Dorsolateral prefrontal cortex (tissue), 122 donors: ENCODE measurements at places on chromosomes 4 and X.

GRCh38 chrX:12868747-12869146 lies 1.9 kb downstream of the TLR7 start:
- no peak for DNase-seq

GRCh38 chrX:12973561-12974304 lies 1.2 kb upstream of the TMSB4X start:
- no peak for DNase-seq

GRCh38 chr4:108398316-108398715 lies 222.1 kb upstream of the RPL34 start:
- DNase-seq = no peak

- DNase-seq = no peak
Observed at GRCh38 chrX:50622751-50623150, 152.1 kb upstream of the DGKK start.

- DNase-seq = no peak
Observed at GRCh38 chr4:76559236-76560071, 124.4 kb downstream of the SHROOM3 start.

GRCh38 chr4:71441186-71442169 lies 102.7 kb downstream of the SLC4A4 start:
- DNase-seq = no peak

DNA sequence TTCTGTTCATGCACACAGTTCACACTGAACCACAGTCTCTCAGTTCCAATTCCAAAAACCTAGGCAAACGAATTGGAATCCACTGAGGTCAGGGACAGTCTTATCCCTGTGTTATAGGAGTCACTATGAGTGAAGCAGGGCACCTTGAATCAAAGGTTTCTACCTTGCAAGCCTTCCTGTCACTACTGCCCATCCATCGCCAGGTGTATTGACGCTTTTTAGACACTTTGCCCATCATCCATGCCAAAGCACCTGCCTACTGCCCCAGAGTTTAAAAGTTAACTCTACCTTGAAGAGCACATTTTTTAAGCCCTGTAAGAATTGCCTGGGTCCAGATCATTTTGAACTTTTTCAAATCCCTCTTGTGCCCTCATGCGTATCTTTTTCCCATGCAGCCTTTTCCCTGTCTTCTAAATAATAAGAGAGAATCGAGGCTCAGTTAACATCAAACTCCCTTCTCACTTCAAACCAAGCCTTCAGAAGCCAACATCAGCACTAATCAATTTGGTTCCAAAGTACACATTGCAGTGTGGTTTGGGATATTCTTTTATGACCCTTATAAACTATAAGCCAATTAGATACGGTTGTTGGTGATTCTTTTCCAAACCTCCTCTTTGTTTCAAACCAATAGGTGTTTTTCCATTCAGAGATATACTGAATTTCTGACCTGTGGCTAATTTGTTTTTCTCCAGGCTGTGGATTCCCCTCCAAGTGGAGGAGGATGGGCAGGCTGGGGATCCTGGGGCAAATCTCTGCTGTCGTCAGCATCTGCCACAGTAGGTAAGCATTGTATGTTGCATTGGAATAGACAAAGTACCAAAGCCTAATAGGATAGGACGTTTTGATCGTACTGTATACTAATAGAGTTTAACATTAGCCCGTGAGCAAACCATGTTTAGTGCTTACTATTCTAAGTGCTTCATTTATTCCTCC lies 23.7 kb downstream of the FAM114A1 start:
- no peak for DNase-seq

GRCh38 chr4:25128671-25129070 lies 31.6 kb downstream of the SEPSECS start:
- DNase-seq = no peak

DNA sequence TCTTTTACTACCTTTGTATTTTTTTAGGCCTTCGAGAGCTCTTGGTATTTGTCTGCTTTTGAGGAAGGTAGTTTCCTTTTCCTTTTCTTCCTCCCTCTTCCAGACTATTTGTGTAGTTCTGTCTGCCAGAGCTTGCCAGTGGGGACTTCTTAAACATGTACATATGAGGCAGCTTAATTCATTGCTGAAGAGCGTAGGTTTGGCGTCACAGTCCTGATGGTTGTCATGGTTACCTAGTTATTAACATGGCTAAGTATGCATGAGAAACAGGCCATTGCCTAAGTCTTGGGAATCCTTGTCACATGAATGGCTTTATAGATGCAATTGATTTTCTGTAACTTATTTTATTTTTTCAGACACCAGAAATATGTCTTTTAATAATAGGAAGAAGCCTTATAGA lies 48.5 kb upstream of the ARMCX2 start:
- no peak for DNase-seq

GRCh38 chr4:36099509-36099908 lies 144.8 kb downstream of the ARAP2 start:
- DNase-seq = no peak

GRCh38 chrX:105515561-105515960 lies 295.1 kb upstream of the TEX13A start:
- no peak for DNase-seq

GRCh38 chrX:19660604-19661255 lies 145.4 kb upstream of the MAP3K15 start:
- DNase-seq = no peak

GRCh38 chrX:42832764-42833549 lies 55.0 kb upstream of the PPP1R2C start:
- no peak for DNase-seq

DNA sequence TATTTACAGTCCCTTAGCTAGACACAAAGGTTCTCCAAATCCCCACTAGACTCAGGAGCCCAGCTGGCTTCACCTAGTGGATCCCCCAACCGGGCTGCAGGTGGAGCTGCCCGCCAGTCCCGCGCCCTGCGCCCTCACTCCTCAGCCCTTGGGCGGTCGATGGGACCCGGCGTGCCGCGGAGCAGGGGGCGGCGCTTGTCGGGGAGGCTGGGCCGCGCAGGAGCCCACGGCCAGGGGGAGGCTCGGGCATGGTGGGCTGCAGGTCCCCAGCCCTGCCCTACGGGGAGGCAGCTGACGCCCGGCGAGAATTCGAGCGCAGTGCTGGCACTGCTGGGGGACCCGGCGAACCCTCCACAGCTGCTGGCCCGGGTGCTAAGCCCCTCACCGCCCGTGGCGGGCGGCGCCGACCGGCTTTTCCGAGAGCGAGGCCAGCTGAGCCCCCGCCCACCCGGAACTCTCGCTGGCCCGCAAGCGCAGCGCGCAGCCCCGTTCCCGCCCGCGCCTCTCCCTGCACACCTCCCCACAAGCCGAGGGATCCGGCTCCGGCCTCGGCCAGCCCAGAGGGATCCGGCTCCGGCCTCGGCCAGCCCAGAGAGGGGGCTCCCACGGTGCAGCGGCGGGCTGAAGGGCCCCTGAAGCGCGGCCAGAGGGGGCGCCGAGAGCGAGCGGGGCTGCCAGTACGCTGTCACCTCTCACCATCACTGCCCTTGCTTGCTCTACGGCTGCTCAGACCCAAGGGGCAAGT lies 39.4 kb downstream of the WFS1 start:
- peak; percentile 37 for DNase-seq

GRCh38 chr4:56062106-56062505 lies 113.4 kb downstream of the CEP135 start:
- no peak for DNase-seq

- DNase-seq = no peak
Observed at GRCh38 chr4:4637710-4638109, 95.9 kb upstream of the STX18 start.

GRCh38 chrX:52933976-52934703 lies 24.2 kb downstream of the FAM156A start:
- no peak for DNase-seq

GRCh38 chr4:167779280-167779679 lies 313.1 kb upstream of the ANXA10 start:
- DNase-seq = no peak

DNA sequence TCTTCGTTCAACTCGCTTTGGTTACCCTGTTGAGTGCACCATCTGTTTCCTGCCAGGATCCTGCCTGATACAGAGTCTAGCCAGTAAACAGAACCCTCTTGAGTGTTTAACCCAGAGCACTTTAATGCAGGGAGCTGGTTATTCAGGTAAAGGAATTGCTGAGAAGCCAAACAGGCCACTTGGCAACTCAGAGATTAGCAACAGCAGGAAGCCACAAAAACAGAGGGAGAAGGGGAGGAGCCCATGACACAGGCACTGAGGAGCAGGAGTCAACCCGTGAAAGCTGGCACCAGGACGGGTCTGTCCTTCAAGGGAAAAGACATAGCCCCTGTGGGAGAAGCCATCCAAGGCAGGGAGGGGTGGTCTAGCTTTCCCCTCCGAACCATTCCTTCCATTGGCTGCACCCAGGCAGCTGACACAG lies 641.4 kb downstream of the ZNF674 start:
- no peak for DNase-seq

GRCh38 chrX:56554870-56555269 lies 8.6 kb upstream of the UBQLN2 start:
- no peak for DNase-seq

DNA sequence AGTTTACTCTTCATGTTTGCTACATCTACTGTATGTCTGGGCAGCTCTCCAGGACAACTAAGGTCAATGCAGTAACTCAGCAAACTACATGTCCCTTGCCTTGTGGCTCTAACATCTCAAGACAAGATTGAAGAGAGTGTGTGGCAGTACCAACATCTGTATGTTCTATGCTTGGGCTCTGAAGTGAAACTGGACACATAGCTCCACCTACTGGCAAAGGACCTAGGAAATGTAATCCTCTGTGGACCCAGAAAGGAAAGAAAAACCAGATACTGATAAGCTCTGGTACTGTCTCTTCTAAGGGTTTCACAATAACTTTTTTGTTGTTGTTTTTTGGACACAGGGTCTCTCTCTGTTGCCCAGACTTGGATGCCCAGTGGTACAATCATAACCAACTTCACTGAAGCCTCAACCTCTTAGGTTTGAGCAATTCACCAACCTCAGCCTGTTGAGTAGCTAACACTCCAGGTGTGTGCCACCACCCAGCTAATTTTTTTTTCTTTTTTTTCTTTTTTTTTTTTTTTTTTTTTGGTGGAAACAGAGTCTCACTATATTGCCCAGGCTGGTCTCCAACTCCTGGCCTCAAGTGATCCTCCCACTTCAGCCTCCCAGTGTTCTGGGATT lies 64.1 kb downstream of the QDPR start:
- no peak for DNase-seq

DNA sequence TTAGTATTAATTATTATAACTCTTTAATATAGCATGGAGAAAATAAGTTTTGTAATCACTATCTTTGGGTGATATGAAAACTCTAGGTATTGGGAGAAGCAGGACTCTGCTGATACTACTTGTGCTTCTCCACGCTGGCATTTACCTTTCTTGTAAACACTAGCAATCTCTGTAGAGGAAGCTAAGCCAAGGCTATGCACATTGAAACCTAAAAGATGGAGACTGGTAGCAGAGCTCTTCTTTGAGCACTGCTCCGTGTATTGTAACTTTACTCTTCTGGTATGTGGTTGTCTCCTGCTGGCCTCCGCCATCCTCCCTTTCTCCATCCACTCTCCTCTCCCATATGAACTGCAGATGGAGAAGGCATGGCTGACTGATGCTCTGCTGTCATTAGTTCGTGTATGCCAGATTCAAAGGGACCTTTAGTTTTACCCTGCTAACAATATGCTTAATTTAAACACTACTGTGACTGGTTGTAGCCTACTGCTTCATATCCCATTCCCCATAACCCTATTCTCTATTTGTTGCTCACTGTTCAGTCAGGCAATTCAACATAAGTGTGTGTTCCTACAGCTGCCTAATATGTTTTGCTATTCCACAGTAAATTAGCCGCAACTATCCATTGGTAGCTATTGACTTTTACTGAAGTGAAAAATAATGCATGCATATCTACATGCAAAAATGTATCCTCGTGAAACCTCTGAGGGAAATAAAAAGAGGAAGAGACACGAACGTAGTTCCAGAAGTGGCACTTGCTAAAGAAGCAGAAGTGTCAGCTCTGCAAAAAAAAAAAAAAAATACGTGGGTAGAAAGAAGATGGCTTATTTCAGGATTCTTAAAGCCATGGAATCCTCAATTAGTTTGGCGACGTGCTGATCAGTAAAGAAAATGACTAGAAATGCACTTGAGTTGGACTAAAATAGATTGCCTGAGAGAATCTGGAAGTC lies 55.6 kb upstream of the CCSER1 start:
- no peak for DNase-seq

- no peak for DNase-seq
Observed at GRCh38 chrX:7285765-7286164, 137.8 kb upstream of the PUDP start.

- DNase-seq = no peak
Observed at GRCh38 chr4:122045533-122045932, 93.7 kb upstream of the TRPC3 start.

- DNase-seq = no peak
Observed at GRCh38 chr4:142435599-142436235, 410.4 kb downstream of the INPP4B start.

- no peak for DNase-seq
Observed at GRCh38 chr4:153465140-153465539, 1.0 kb upstream of the TMEM131L start.

GRCh38 chr4:52367282-52367830 lies 291.7 kb downstream of the USP46 start:
- no peak for DNase-seq

DNA sequence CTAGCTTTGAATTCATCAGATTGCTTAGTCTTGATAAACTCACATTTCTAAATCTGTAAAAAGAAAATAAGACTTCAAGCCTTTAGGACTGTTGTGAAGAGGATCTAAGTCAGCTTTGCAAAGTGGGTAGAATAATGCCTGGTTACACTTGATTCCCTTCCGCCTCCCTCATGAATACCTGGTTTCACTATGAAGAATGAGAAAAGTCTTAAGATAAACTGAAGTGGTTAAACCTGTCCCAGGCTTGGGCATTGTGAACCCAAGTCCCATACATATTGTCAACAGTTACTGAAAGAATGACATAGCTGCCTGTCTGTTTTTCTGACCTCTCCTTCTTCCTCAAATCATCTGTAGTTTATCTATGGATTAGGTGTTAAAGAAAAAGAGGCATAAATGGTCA lies 16.7 kb upstream of the GBA3 start:
- no peak for DNase-seq

DNA sequence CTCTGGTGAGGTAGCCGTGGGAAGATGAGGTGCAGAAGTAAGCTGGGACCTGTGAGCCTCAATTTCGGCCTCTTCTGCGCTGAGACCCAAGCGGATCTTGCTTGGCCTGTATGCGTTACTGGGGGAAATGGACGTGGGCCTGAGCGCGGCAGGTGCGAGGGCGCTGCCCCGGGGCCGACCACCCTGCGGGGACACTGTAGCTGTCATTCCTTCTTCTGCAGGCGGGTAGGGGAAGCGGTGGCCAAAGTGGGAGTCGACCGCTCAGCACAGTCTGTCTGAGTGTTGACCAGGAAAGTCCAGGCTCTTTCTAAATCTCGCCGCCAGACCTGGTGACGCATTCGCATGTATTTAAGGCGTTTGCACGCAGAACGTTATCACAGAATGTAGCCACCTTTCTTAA lies 3.3 kb upstream of the LRAT start:
- no peak for DNase-seq

- no peak for DNase-seq
Observed at GRCh38 chr4:82666970-82667665, 105.3 kb upstream of the TMEM150C start.

GRCh38 chrX:47802589-47802988 lies 34.1 kb upstream of the ZNF81 start:
- no peak for DNase-seq
